ENCODE measurements at places on chromosomes 4 and X. TPM values are rescaled to one million over a fixed set of nuclear protein-coding genes. Genes with fewer than 3 reads are reported as not detected.

The MAP3K15 gene
- total RNA-seq: 1.8 TPM

- DNase-seq: no peak
- peaks cover 12% of the 10 kb centered on the region for H3K4me1 ChIP-seq
- H3K4me3 ChIP-seq: no peak overlapping the region
- H3K36me3 ChIP-seq: no peaks in the 10 kb centered on the region
Observed at GRCh38 chr4:140719686-140720085, 36.5 kb downstream of the TBC1D9 start.

The TXK gene
- total RNA-seq: 23.5 TPM

GRCh38 chr4:93855926-93856325 lies 27.4 kb downstream of the ATOH1 start:
- DNase-seq: no peak
- no peaks in the 10 kb centered on the region for H3K4me1 ChIP-seq
- H3K36me3 ChIP-seq: no peaks in the 10 kb centered on the region

GRCh38 chr4:118356731-118357130 lies 3.9 kb upstream of the PRSS12 start:
- no peaks in the 10 kb centered on the region for H3K36me3 ChIP-seq
- peaks cover 56% of the 10 kb centered on the region for H3K27me3 ChIP-seq
- no peak for DNase-seq
- no peak overlapping the region for H3K27ac ChIP-seq
- H3K4me1 ChIP-seq: peaks cover 9% of the 10 kb centered on the region

GRCh38 chr4:159047478-159048165 lies 55.3 kb upstream of the RAPGEF2 start:
- no peaks in the 10 kb centered on the region for H3K36me3 ChIP-seq
- peaks cover 19% of the 10 kb centered on the region for H3K27me3 ChIP-seq
- peak; percentile 12 for DNase-seq
- H3K4me3 ChIP-seq: no peak overlapping the region

GRCh38 chr4:15349531-15349935 lies 78.3 kb upstream of the C1QTNF7 start:
- no peaks in the 10 kb centered on the region for H3K27me3 ChIP-seq
- H3K4me3 ChIP-seq: no peak overlapping the region
- peaks cover 8% of the 10 kb centered on the region for H3K4me1 ChIP-seq

GRCh38 chr4:13539047-13539618 lies 5.2 kb downstream of the NKX3-2 start:
- H3K27ac ChIP-seq: no peak overlapping the region
- peaks cover 45% of the 10 kb centered on the region for H3K4me1 ChIP-seq
- no peak for DNase-seq
- H3K27me3 ChIP-seq: peaks cover 86% of the 10 kb centered on the region
- peak overlapping the region; percentile 2 for H3K4me3 ChIP-seq
- peaks cover 4% of the 10 kb centered on the region for H3K36me3 ChIP-seq

GRCh38 chrX:154010330-154011087 lies 9.2 kb downstream of the IRAK1 start:
- no peak overlapping the region for H3K27ac ChIP-seq
- H3K4me3 ChIP-seq: no peak overlapping the region
- no peaks in the 10 kb centered on the region for H3K27me3 ChIP-seq
- peaks cover 16% of the 10 kb centered on the region for H3K4me1 ChIP-seq
- H3K36me3 ChIP-seq: peaks cover 43% of the 10 kb centered on the region

The SERTM2 gene
- total RNA-seq: not detected

GRCh38 chr4:111417521-111417920 lies 727.7 kb upstream of the FAM241A start:
- no peaks in the 10 kb centered on the region for H3K27me3 ChIP-seq
- H3K4me1 ChIP-seq: no peaks in the 10 kb centered on the region
- no peak overlapping the region for H3K27ac ChIP-seq
- H3K36me3 ChIP-seq: no peaks in the 10 kb centered on the region
- no peak for DNase-seq

GRCh38 chr4:178470996-178471784 lies 1029.0 kb upstream of the AGA start:
- H3K27ac ChIP-seq: no peak overlapping the region
- H3K36me3 ChIP-seq: no peaks in the 10 kb centered on the region
- no peak overlapping the region for H3K4me3 ChIP-seq
- H3K27me3 ChIP-seq: no peaks in the 10 kb centered on the region

DNA sequence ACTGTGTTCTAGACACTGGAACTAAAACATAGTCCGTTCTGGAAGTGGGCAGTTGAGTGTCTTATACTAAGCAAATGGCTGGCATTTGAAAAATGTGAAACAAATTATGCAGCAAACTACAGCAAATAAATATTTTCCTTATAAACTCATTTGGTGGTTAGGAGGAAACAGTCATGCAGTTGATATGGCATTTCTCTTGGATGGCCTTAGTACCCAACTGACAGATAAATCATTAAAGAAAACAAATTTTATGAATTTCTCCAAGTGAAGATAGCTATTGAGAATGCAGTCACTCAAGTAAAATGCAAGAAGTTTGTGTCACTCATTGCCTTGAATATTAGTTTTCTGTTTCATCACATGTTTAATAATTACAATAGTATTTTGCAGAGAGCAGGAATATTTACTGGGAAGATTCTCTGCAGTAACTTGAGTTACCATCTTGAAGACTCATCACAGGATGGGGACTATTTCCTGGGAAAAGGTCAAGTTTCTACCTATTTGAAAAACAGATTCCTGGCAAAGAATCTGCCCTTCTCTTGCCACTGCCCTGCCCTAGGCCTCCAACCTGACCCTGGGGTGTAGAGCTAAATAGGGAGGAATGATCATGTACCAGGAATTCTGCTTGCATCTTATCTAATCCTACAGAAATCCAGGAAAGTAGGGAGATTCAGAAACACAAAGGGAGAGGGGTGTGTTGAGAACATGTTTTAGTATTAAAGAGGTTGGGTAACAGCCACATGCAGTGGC lies 105.9 kb downstream of the SH3RF1 start:
- no peaks in the 10 kb centered on the region for H3K36me3 ChIP-seq
- no peak overlapping the region for H3K27ac ChIP-seq
- peaks cover 1% of the 10 kb centered on the region for H3K27me3 ChIP-seq
- DNase-seq: no peak
- no peak overlapping the region for H3K4me3 ChIP-seq
- H3K4me1 ChIP-seq: peaks cover 6% of the 10 kb centered on the region

GRCh38 chr4:478373-478772 lies 20.6 kb downstream of the ZNF721 start:
- peaks cover 20% of the 10 kb centered on the region for H3K4me1 ChIP-seq
- H3K27me3 ChIP-seq: no peaks in the 10 kb centered on the region
- DNase-seq: no peak
- no peak overlapping the region for H3K4me3 ChIP-seq

GRCh38 chr4:170025523-170026252 lies 507 bp downstream of the MFAP3L start:
- H3K4me3 ChIP-seq: peak overlapping the region; percentile 64
- H3K27me3 ChIP-seq: peaks cover 18% of the 10 kb centered on the region
- H3K4me1 ChIP-seq: peaks cover 3% of the 10 kb centered on the region
- H3K36me3 ChIP-seq: peaks cover 2% of the 10 kb centered on the region

DNA sequence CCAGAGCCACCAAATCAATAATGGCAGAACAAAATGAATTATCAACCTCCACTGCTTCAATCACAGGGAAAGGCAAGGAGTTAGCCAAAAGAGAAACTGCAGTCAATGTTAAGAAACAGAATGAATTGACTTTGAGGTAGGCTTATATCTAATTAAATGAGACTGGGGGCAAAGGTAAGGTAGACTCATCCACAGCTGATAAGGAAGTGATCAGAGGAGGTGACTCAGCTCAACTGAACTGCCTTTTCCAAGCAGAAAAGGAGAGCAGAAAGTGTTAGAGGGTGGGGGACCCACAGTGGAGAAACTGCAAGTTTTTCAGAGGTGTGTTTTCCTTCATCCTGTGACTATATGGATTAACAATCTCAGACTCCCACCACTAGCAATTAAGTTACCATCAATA lies 345.8 kb upstream of the PPARGC1A start:
- DNase-seq: no peak
- no peak overlapping the region for H3K27ac ChIP-seq
- H3K4me1 ChIP-seq: no peaks in the 10 kb centered on the region
- no peaks in the 10 kb centered on the region for H3K36me3 ChIP-seq
- no peaks in the 10 kb centered on the region for H3K27me3 ChIP-seq

The TMEM150C gene
- not detected for total RNA-seq

The NAP1L2 gene
- total RNA-seq: 1.4 TPM

GRCh38 chr4:95049551-95050233 lies 291.9 kb downstream of the BMPR1B start:
- no peaks in the 10 kb centered on the region for H3K36me3 ChIP-seq
- H3K4me3 ChIP-seq: no peak overlapping the region
- no peak overlapping the region for H3K27ac ChIP-seq
- H3K27me3 ChIP-seq: no peaks in the 10 kb centered on the region
- no peak for DNase-seq

- H3K27me3 ChIP-seq: no peaks in the 10 kb centered on the region
- no peak overlapping the region for H3K4me3 ChIP-seq
- H3K4me1 ChIP-seq: no peaks in the 10 kb centered on the region
- no peak for DNase-seq
- no peaks in the 10 kb centered on the region for H3K36me3 ChIP-seq
- no peak overlapping the region for H3K27ac ChIP-seq
Observed at GRCh38 chr4:101851672-101852071, 61.1 kb downstream of the BANK1 start.
